Stimulated activated CD4-positive, alpha-beta T cell treated with anti-CD3 and anti-CD28 coated beads, Interleukin-12 subunit alpha, Interleukin-12 subunit beta, amount 100 ng/mL, for 48 hours (primary cell): ENCODE measurements at places on chromosomes 12 and 14.

DNA sequence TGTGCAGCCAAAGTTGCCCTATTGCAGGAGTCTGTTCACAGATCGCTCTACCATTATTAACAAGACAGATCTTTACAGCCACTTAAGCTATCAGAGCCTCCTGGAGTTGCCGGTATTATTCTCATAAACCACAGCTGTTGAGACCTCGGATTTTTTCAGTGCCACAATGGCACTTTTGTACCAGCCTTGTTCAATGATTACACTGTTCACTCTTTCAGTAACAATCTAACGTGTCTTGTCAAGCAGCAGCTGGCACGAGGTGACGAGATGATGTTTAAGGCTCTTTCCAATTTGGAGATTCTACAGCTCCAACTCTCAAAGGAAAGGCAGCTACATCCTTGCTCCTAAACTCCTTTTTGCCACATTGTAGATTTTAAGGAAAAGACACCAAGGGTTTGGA is 30.7 kb downstream of the LRIG3 start:
- DNase-seq: no peak

- no peak for DNase-seq
These were observed 104.5 kb downstream of the SLC2A13 start for GRCh38 chr12:40001406-40001805.

DNA sequence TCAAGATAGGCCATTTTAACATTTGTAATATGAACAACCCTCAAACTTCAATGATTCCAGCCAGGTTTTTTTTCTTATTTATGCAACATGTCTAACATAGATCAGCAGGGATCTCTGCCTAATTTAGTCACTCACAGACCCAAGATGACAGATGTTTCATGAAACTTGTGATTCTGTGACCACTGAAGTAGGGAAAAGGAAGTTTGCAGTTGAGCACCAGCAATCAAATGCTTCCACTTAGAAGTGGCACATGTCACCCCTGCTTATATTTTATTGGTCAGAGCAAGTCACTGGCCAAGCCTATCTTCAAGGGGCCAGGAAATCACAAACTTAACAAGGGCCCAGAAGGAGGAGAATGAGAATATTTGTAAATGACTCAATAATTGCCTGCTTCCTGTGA is 150.6 kb downstream of the BCAT1 start:
- DNase-seq: no peak

DNA sequence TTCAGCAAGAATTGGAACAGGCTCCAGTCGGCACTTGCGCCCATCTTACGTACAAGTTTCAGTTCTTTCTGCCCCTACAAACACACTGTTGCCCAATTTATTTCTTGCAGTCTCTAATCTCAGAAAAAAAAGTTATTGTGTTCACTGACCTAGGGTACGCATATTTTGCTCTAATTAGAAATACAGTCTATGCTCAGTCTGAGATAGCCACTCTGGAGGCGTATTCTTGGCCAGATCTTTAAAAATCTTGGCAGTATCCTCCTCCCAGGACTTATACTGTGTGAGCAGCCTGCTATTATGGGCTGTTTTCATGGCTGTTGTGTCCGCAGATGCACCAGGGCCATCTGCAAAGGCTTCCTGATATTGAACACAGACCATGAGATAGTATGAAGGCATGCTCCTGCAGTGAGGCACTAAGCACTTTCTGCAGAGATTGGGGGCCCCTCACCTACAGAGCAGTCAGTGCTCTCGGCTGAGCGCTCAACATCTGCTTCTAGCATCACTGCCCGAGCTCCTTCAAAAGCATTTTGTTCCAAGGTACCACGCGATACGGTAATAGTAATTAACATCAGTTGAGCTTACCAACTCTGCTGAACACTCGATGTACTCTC is 57.9 kb downstream of the PPM1H start:
- no peak for DNase-seq

GRCh38 chr14:93045965-93046704 is 69.6 kb downstream of the ITPK1 start:
- no peak for DNase-seq

- DNase-seq: no peak
These were observed at the start of gene ZDHHC22 for GRCh38 chr14:77141214-77142004. Gene ZDHHC22 (minus strand): TSS chr14:77141791. CDS start chr14:77139738, 2,053 bp downstream.

DNA sequence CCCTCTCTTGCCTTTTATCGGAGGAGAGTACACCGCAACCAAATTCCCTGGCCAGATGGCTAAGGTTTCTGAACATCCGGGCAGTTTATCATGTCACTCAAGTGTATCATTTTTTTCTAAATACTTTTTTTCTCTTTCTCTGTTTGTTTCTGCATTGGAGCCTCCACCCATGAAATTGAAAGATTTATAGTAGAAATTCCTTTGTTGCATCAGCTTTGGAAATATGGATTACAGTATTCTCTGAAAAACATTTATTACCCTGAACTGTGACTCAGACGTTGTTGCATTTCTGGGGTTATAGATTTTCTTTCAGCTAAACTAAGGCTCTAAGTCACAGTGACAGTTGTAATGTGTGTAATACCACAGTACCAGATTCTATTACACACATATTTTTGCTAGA is 187.0 kb downstream of the SPTSSA start:
- no peak for DNase-seq

GRCh38 chr12:7869137-7869536 is 3.6 kb downstream of the SLC2A14 start:
- no peak for DNase-seq

- DNase-seq: no peak
These were observed 28.8 kb upstream of the BHLHE41 start for GRCh38 chr12:26153421-26154154.

- DNase-seq: no peak
These were observed 36.9 kb downstream of the ZFC3H1 start for GRCh38 chr12:71626768-71627167.

DNA sequence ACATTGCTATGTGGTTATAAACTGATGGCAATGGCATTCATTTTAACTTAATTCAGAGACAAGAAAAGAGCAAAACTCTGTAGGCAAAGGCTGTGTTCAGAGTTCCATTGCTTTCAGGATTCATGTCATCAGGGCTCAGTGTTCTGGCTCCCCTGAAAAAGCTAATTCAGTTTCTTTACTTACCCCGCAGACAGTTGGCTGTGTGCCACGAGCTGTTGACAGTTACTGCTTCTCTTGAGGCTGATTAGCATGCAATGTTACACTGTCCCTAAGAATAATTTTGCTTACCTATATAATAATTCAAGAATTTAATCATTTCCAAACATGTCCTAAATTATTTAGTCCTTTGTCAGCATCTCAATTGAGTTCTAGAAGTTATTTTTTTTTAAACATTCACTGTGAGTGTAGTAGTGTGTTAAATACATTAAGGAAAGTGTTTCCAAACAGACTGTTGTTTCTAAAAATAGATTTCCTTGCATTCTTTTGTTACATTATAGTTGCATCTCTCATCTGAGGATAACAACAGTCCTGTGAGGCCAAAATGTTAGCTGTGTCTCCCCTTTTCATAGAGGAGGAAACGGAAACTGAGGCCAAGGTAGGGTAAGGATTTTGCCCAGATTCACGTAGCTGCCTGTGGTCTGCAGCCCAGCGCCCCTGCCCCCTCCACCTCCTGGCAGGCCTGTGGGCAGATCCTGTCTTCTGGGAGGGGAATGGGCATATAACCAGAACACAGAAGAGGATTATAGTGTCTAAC is 98.6 kb downstream of the PELI2 start:
- DNase-seq: no peak

- no peak for DNase-seq
These were observed 87.6 kb upstream of the GPHB5 start for GRCh38 chr14:63406333-63406732.

DNA sequence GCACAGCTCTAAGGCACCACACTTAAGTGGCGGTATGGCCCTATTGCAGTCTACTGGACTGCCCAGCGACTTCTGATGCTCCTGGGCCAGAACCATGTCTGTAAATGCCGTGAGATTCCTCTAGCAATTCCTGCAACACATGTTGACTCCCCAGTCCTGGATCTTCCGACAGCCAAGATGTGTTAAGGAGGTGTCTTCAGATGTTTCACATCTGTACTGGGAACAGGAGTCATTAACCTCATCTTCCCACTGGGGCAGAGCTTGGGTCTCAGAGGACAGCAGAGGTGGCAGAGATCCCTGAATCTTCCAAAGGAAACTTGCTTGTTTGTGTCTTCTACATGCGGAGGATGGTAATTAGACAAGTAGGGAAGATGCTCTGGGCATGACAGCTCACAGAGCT is 8.2 kb downstream of the TMEM120B start:
- no peak for DNase-seq

- no peak for DNase-seq
These were observed 147.9 kb upstream of the NCOR2 start for GRCh38 chr12:124715121-124715990.

- DNase-seq: no peak
These were observed 359.9 kb downstream of the NRXN3 start for GRCh38 chr14:78530078-78530477.

- DNase-seq: no peak
These were observed 968.4 kb upstream of the SEL1L start for GRCh38 chr14:82502043-82502442.

DNA sequence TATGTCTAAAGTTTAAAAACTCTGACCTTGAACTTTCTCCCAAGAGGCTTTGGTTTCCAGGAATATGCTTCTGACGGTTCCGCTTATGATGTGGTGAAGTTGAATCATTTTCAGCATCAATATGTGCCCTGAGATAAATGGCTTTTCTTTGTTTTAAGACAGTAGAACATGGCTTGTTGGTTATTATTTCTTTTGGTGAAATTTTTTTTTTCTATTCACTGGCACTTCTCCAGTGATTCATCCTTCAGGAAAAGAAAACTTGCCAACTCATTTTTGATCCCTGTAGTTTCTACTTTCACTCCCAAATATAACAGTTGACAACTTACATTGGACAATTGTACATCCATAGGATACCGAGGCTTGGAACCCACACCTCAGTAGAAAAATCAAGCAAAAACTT is 1301.2 kb upstream of the FLRT2 start:
- DNase-seq: no peak

DNA sequence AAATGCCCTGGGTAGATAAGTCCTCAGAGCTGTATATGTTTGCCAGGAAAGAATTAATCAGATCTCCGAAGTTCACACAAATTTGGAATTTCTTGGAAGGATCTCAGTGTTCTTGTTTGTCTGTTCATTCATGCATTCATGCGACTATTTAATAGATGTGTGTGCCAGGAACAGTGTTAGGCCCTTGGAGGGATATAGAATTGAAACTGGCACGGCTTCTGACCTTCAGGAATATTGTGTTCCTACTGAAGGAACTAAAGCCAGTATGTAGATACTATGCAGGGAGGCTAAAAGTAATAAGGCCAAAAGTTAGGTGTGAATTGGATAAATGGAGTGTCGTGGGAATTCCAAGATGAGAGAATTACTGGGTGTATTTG is 166.0 kb upstream of the NOS1 start:
- no peak for DNase-seq

- DNase-seq: no peak
These were observed 59.3 kb upstream of the CNTN1 start for GRCh38 chr12:40632933-40633332.

GRCh38 chr12:98780261-98780660 is 135.2 kb downstream of the APAF1 start:
- DNase-seq: no peak

DNA sequence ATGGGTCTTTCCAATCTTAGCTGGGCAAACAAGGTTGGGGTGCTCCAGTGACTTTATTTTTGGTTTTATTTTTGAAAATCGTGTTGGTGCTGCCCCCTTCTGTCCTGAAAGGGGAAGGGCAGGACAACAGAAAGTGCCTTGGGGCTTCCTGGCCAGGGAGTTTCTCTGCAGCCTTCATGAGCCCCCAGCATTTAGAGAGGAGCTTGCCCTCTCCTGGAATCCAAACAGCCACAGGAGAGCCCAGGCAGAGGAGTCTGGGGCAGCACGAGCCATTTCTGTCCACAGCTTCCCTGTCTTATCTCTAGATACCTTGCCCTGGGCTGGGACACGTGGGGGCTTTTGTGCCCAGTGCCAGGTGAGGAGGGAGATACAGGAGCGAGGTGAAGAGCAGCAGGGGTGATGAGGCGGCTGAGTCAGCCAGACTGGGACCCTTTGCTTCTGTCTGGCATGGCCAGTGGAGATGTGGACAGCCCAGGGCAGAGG is 4.4 kb upstream of the C1RL start:
- DNase-seq: no peak

GRCh38 chr12:9711664-9712063 is 21.2 kb downstream of the CLECL1 start:
- DNase-seq: no peak

- DNase-seq: no peak
These were observed 30.7 kb upstream of the ESR2 start for GRCh38 chr14:64324895-64325294.

GRCh38 chr12:57522887-57523705 is 472 bp downstream of the MBD6 start:
- no peak for DNase-seq

DNA sequence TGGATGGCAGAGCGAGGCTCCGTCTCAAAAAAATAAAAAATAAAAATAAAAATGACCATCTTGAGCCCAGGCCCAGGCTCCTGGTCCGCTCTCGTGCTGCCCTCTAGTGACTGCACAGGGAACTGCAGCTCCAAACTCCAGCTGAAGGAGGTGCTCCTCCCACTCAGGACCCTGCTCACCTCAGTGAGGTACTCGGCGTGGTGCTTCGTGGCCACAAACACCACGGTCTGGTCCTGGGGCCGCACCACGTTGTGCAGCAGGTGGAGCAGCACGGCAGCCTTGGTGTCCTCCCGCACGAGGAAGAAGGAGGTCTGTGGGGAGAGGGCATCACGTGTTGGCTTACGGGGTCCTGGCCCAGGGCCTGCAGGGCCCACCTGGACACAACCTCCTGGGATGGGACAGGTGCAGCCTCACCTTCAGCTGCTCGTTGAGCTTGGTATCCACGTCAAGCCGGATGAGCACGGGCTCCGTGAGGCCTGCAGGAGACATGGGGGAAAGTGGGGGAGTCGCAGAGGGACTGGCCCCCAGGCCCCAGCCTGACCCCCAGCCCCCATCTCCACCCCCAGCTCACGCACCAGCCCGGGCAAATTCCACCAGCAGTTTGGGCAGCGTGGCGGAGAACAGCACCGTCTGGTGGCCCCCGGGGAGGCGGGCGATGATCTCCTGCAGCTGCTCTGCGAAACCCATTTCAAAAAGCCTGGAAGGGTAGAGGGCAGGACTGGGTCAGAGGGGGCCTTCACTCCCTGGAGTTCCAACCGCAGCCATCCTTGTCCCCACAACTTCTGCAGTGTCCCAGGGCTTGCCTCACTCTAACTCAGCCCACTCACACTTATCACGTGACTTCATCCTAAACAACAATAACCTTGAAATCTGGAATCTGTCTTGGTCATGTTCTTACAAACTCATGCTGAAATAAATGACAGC is 10.6 kb downstream of the DDX54 start:
- DNase-seq: peak; percentile 62
